Neural progenitor cell (in vitro differentiated cells): ENCODE measurements at places on chromosomes 1 and 21. TPM values are rescaled to one million over a fixed set of nuclear protein-coding genes. Genes with fewer than 3 reads are reported as not detected.

- peak; percentile 68 for DNase-seq
- no peaks in the 10 kb centered on the region for H3K36me3 ChIP-seq
- peak overlapping the region; percentile 91 for H3K4me3 ChIP-seq
- peaks cover 63% of the 10 kb centered on the region for H3K4me1 ChIP-seq
- no peak overlapping the region for H3K27ac ChIP-seq
Measured at GRCh38 chr1:68230484-68230802, 1.9 kb downstream of the WLS start.

- H3K27me3 ChIP-seq, result peaks cover 65% of the 10 kb centered on the region
- H3K27ac ChIP-seq, result no peak overlapping the region
- no peak for DNase-seq
- no peaks in the 10 kb centered on the region for H3K36me3 ChIP-seq
Measured at GRCh38 chr1:175193527-175193910, 943 bp upstream of the KIAA0040 start.

DNA sequence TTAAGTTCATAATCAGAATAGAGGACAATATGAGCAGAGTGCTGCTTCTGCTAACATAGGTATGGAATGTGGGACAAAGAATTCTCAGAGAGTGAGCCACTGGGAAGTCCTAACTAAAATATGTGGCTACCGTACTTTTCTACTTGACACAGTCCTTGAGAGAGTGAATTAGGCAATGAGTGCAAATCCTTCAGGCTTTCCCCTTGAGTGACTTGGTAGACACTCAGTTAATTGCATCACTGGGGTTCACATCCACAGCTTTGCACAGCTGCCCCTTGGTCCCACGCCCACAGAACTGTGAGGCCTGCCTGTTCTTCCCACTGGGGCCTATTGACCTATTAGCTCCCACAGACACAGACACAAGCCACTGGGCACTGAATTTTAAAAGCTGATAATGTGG lies 40.5 kb upstream of the PAXBP1 start:
- H3K4me3 ChIP-seq, result no peak overlapping the region
- no peaks in the 10 kb centered on the region for H3K36me3 ChIP-seq
- DNase-seq, result no peak
- H3K27ac ChIP-seq, result no peak overlapping the region
- peaks cover 15% of the 10 kb centered on the region for H3K4me1 ChIP-seq
- H3K27me3 ChIP-seq, result no peaks in the 10 kb centered on the region

DNA sequence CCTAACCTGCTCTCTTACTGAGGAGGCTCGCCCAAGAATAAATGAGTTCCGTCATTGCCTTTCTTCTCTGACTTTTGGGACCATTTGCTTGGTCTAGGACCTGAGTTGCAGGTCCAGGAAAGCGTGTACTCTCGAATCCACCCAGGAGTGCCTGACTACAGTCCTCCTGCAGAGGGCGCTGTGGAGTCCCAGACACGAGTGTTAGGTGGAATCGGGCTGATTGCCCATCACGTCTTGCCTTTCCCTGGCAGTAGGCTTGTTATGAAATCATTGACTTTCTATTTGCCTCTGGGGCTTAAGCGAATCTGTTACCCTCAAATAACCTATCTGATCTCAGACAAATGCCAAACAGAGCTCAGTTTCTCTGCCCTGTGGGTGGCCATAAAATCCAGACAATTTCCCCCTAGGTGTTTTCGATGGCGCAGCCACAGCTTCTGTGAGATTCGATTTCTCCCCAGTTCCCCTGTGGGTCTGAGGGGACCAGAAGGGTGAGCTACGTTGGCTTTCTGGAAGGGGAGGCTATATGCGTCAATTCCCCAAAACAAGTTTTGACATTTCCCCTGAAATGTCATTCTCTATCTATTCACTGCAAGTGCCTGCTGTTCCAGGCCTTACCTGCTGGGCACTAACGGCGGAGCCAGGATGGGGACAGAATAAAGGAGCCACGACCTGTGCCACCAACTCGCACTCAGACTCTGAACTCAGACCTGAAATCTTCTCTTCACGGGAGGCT lies at the start of gene IL20:
IL20 (plus strand) TSS at position 685 of the 733 bp plus-strand sequence. CDS start 230 bp downstream, outside the sequence.
- H3K27me3 ChIP-seq, result no peaks in the 10 kb centered on the region
- H3K4me1 ChIP-seq, result no peaks in the 10 kb centered on the region
- H3K27ac ChIP-seq, result no peak within 1 kb of the TSS
- no peaks in the 10 kb centered on the region for H3K36me3 ChIP-seq
- DNase-seq, result peak; percentile 83

- peaks cover 12% of the 10 kb centered on the region for H3K4me1 ChIP-seq
- H3K27ac ChIP-seq, result no peak overlapping the region
- DNase-seq, result peak; percentile 15
- no peaks in the 10 kb centered on the region for H3K27me3 ChIP-seq
- H3K36me3 ChIP-seq, result no peaks in the 10 kb centered on the region
Measured at GRCh38 chr1:147773215-147773715, 12.9 kb upstream of the GJA5 start.

The HRNR gene
- total RNA-seq, result not detected in 2 replicates
